ENCODE measurements at places on chromosomes 11 and 22. TPM values are rescaled to one million over a fixed set of nuclear protein-coding genes. Genes with fewer than 3 reads are reported as not detected.

Gene MUC5B
- not detected for total RNA-seq

- H3K27me3 ChIP-seq, result peaks cover 18% of the 10 kb centered on the region
- H3K36me3 ChIP-seq, result no peaks in the 10 kb centered on the region
- no peak overlapping the region for H3K4me3 ChIP-seq
- H3K27ac ChIP-seq, result no peak overlapping the region
- DNase-seq, result no peak
These were observed 1158.0 kb downstream of the TBC1D22A start for GRCh38 chr22:47920380-47920959.

Gene WNT11
- 0.57 TPM for total RNA-seq

- DNase-seq, result peak; percentile 79
- peak overlapping the region; percentile 92 for H3K27ac ChIP-seq
- H3K4me1 ChIP-seq, result peaks cover 72% of the 10 kb centered on the region
- no peaks in the 10 kb centered on the region for H3K27me3 ChIP-seq
- peak overlapping the region; percentile 80 for H3K4me3 ChIP-seq
- H3K36me3 ChIP-seq, result peaks cover 6% of the 10 kb centered on the region
These were observed 8.5 kb upstream of the CDC42BPG start for GRCh38 chr11:64852804-64853509.

- no peak for DNase-seq
- peaks cover 2% of the 10 kb centered on the region for H3K27me3 ChIP-seq
- no peak overlapping the region for H3K27ac ChIP-seq
- no peak overlapping the region for H3K4me3 ChIP-seq
These were observed 612.6 kb downstream of the TBC1D22A start for GRCh38 chr22:47374901-47375575.

DNA sequence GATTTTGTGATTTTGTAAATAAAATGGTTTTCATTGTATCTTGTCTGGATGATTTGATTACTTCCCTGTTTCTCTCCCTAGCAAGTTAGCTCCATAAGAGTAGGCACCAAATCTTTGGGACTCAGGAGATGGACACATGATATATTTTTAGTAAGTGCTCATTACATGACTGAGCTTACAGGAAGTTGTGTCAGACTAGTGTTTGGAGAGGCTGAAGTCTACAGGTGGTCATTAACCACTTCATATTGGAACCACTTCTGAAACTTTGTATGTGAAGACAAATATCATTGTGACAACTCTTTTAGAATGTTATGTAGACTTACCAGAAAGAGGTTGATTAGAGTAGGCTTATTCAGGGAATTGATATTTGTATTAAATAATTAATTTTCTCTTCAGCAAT lies 19.1 kb downstream of the ARHGAP42 start:
- H3K27me3 ChIP-seq, result no peaks in the 10 kb centered on the region
- DNase-seq, result no peak
- no peak overlapping the region for H3K4me3 ChIP-seq
- H3K4me1 ChIP-seq, result no peaks in the 10 kb centered on the region

GRCh38 chr22:21941921-21942320 lies 10.7 kb downstream of the PPM1F start:
- no peak overlapping the region for H3K4me3 ChIP-seq
- no peaks in the 10 kb centered on the region for H3K27me3 ChIP-seq
- no peaks in the 10 kb centered on the region for H3K36me3 ChIP-seq
- DNase-seq, result no peak
- H3K27ac ChIP-seq, result peak overlapping the region; percentile 40

- H3K27me3 ChIP-seq, result no peaks in the 10 kb centered on the region
- peaks cover 53% of the 10 kb centered on the region for H3K4me1 ChIP-seq
- peak overlapping the region; percentile 16 for H3K27ac ChIP-seq
- peak overlapping the region; percentile 16 for H3K4me3 ChIP-seq
These were observed 44.5 kb downstream of the CELF1 start for GRCh38 chr11:47508240-47508957.

DNA sequence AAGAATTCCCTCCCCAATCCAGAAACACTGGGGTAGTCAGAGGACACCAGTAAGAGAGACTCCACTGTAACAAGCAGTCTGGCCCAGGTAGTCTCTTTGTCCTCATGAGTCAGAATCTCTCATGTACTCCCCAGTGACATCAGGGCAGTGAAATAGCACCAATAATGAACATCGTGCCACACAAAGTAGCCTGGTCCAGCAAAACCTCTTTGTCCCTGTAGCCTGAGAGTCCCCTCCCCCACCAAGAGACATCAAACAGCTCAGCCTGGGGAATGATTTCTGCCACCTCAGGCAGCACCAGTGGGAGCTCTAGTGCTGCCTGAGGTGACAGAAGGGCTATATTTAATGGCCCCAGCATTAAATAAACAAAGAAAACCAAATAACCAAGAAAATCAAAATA lies 88.1 kb downstream of the SBF2 start:
- H3K4me1 ChIP-seq, result no peaks in the 10 kb centered on the region
- peaks cover 10% of the 10 kb centered on the region for H3K36me3 ChIP-seq
- no peaks in the 10 kb centered on the region for H3K27me3 ChIP-seq
- H3K27ac ChIP-seq, result no peak overlapping the region

Measured in natural killer cell treated with Interleukin-12 subunit alpha and Interleukin-12 subunit beta and Interleukin-15 and Interleukin-18, amount 100 ng/mL, for 72 hours (primary cell).